Aorta (tissue), 5 donors: ENCODE measurements at places on chromosomes 16 and 17. TPM values are rescaled to one million over a fixed set of nuclear protein-coding genes. Genes with fewer than 3 reads are reported as not detected.

The HBZ gene
- total RNA-seq = not detected

The PTGES3L gene
- total RNA-seq = 6.6 TPM

The ZNF207 gene
- 188 TPM for total RNA-seq

The RGS9 gene
- total RNA-seq = 7.1 TPM

The SCGB1C2 gene
- not detected for total RNA-seq

The FOXC2 gene
- 45.4 TPM for total RNA-seq

The PGAP6 gene
- total RNA-seq = 39.0 TPM

The SSTR5 gene
- 0.26 TPM for total RNA-seq

The TMEM100 gene
- total RNA-seq = 24.4 TPM

The OGFOD1 gene
- 33.5 TPM for total RNA-seq

The P2RX5 gene
- 1.3 TPM for total RNA-seq

The GJC1 gene
- total RNA-seq = 34.3 TPM

The DERL2 gene
- total RNA-seq = 57.5 TPM

The NPIPB12 gene
- 64.9 TPM for total RNA-seq

The ACSM2A gene
- total RNA-seq = not detected

The RAD51C gene
- 21.0 TPM for total RNA-seq

The TPSD1 gene
- not detected for total RNA-seq

The NPIPB6 gene
- total RNA-seq = 2.3 TPM

The SPNS2 gene
- total RNA-seq = 31.3 TPM

The NOL11 gene
- total RNA-seq = 32.0 TPM

The RFWD3 gene
- total RNA-seq = 16.4 TPM

The MT1H gene
- not detected for total RNA-seq

The JUP gene
- 35.7 TPM for total RNA-seq

The ZNF423 gene
- total RNA-seq = 43.1 TPM

The MARCHF10 gene
- total RNA-seq = not detected

The NTN3 gene
- total RNA-seq = not detected

The SULT1A2 gene
- 1.8 TPM for total RNA-seq

The KCNJ18 gene
- not detected for total RNA-seq

The CCL2 gene
- total RNA-seq = 237 TPM

The HOXB1 gene
- not detected for total RNA-seq

The SLC13A2 gene
- total RNA-seq = not detected

The CDH15 gene
- not detected for total RNA-seq

The CDH1 gene
- total RNA-seq = 0.29 TPM

The TBC1D3D gene
- total RNA-seq = 0.39 TPM

The ABCA8 gene
- 292 TPM for total RNA-seq

The MYH3 gene
- total RNA-seq = 5.6 TPM

The KRTAP2-2 gene
- total RNA-seq = not detected

The ZNF23 gene
- total RNA-seq = 11.7 TPM

The PNMT gene
- total RNA-seq = 0.75 TPM

The ORC6 gene
- total RNA-seq = 1.6 TPM

The CRISPLD2 gene
- 108 TPM for total RNA-seq

The FMNL1 gene
- total RNA-seq = 24.0 TPM

The ACAP1 gene
- total RNA-seq = 18.6 TPM

The CRHR1 gene
- not detected for total RNA-seq

The TLCD3B gene
- total RNA-seq = not detected

The NOD2 gene
- total RNA-seq = 9.3 TPM

The SLFN14 gene
- not detected for total RNA-seq

The CETP gene
- total RNA-seq = 1.3 TPM

The CBFA2T3 gene
- 9.4 TPM for total RNA-seq

The NPW gene
- total RNA-seq = 1.2 TPM

The ENPP7 gene
- not detected for total RNA-seq

The ODAD4 gene
- total RNA-seq = 0.81 TPM
